ENCODE measurements at places on chromosomes 5 and 9.

- DNase-seq = no peak
Observed at GRCh38 chr5:132472431-132472830, 18.1 kb downstream of the IRF1 start.

DNA sequence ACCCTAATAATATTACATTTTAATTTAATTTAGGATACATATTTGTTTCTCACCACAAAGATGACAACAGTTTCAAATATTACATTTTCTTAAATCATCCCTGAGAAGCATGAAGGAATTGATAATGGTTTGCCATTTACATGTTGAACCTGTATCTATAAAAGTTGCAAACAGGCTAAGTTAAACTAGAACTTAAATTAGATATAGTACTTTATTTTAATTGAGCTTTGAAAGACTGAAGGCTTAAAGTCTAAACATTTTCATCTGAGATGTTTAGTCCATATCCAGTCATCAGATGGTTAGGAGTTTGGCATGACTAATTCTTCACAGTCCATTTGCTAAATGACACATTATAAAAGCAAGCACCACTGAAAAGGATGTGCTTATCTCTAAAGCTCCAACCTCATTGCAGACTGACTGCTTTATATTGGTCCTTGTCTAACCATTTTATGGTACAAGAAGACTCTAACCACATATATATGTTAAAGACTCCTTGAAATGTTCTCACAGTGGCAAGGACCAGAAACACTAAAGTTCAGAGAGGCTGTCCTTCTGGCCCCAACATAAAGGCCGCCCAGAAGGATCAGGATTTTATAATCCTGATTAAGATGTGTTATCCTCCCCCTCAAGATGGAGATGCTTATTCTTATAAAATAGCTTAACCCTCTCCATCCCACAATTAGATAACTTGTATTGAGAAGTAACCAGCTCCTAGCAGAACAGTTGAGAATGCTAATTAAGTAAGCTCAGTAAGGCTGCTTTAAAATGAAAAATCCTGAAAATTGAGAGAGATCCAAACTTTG is 25.8 kb downstream of the WNT8A start:
- DNase-seq = no peak

DNA sequence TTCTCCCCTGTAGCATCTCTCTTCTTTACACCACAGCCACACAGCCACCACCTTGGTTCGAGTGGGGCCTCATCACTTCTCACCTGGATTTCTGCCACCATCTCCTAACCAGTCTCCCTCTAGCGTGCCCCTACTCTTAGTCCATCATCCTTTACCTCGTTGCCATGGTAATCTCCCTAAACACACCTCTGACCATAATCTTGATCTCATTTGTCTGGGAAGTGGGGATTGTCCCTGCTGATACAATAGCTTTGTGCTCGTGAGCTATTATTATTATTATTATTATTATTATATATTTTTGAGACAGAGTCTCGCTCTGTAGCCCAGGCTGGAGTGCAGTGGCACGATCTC is 76.5 kb upstream of the HSPA9 start:
- no peak for DNase-seq

GRCh38 chr5:169101966-169102365 is 199.0 kb downstream of the SLIT3 start:
- DNase-seq = no peak

GRCh38 chr5:18720002-18720401 is 1085.7 kb downstream of the TAF11L14 start:
- no peak for DNase-seq

GRCh38 chr9:74147906-74148305 is 349.2 kb upstream of the RORB start:
- DNase-seq = no peak

GRCh38 chr5:57370376-57370775 is 112.2 kb downstream of the ACTBL2 start:
- DNase-seq = no peak
